HepG2 (cell line): ENCODE measurements at places on chromosomes 3 and 15. TPM values are rescaled to one million over a fixed set of nuclear protein-coding genes. Genes with fewer than 3 reads are reported as not detected.

GRCh38 chr3:1576047-1576446, 483.2 kb downstream of the CNTN6 start:
- H3K4me1 ChIP-seq: no peaks in the 10 kb centered on the region
- no peaks in the 10 kb centered on the region for H3K27me3 ChIP-seq
- DNase-seq: no peak
- H3K4me3 ChIP-seq: no peak overlapping the region
- no peaks in the 10 kb centered on the region for H3K36me3 ChIP-seq

GRCh38 chr3:177424521-177424920, 227.2 kb upstream of the TBL1XR1 start:
- H3K4me1 ChIP-seq: no peaks in the 10 kb centered on the region
- no peak overlapping the region for H3K4me3 ChIP-seq
- no peaks in the 10 kb centered on the region for H3K27me3 ChIP-seq
- no peak overlapping the region for H3K27ac ChIP-seq
- no peak for DNase-seq

DNA sequence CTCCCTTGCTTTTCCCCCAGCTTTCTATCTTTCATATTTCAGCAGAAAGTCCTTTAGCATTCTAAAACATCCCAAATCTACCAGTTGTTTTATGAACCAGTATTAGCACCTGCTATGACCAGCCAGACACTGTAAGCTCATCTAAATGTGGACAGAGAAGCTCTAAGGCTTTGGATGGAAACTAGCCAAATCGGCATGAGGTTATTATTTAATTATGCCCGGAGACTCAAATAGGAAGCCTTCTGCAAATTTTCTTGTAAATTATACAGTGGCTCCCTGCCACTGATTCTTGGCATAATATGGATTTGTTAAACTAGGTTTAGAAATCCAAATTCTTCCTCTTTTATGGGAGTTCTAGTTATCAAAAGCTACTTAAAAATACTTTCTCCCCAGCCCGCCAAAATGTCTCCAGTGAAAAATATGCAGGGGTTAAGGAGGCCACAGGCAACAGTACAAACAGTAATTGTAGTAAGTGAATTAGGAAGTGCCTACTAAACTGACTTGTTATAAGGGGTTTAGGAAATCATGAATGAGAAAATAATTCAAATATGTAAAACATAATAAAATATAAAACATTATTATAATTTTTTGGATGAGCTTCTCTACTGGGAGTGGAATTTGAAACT, 15.4 kb downstream of the MYH15 start:
- no peaks in the 10 kb centered on the region for H3K36me3 ChIP-seq
- H3K4me1 ChIP-seq: no peaks in the 10 kb centered on the region

GRCh38 chr3:131755380-131755779, 252.6 kb upstream of the MRPL3 start:
- DNase-seq: no peak
- H3K36me3 ChIP-seq: no peaks in the 10 kb centered on the region
- H3K27me3 ChIP-seq: no peaks in the 10 kb centered on the region
- no peak overlapping the region for H3K4me3 ChIP-seq
- no peaks in the 10 kb centered on the region for H3K4me1 ChIP-seq
- H3K27ac ChIP-seq: no peak overlapping the region

DNA sequence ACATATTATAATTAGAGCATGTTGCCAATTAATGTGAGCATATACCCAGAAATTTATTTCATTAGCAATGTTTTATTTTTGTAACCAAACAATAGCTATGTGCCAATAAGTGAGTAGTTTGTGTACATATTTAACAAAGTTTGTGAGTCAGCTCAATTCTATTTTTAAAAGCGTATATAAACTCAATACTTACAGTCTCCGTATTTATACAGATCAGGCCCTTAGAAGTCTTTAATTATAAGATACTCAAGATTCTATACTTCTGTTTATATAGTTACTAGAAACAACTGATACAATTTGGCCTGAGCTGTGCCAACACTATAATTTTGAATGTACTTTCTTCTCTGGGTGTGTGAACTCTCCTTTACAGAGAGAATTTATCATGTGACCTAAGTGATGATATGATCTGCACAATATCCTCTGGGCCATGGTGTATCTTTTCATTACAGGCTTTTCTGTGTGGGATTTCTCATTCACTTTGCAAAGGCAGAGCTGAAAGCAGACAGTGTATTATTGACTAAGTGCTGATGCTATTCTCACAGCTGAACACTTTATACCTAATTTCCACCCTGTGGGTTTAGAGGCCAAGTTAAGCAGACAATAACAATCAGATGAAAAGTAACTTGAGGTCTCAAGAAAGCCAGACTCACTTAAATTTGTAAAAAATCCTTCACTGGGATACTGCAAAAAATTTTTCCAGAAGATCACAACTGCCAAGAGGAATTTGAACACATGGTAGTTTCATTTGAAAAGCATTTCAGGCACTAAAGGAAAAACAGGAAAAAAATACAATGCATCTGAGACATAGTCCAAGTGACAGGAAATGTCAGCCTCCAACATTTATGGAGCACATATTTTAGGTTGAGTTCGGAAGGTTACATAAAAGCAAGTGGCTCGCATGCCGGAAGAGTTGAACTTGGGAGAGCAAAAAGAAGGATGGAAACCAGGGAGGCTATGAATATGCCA, 277.9 kb upstream of the SEMA6D start:
- no peaks in the 10 kb centered on the region for H3K36me3 ChIP-seq
- H3K27me3 ChIP-seq: no peaks in the 10 kb centered on the region
- no peak for DNase-seq
- H3K4me1 ChIP-seq: no peaks in the 10 kb centered on the region
- no peak overlapping the region for H3K27ac ChIP-seq

DNA sequence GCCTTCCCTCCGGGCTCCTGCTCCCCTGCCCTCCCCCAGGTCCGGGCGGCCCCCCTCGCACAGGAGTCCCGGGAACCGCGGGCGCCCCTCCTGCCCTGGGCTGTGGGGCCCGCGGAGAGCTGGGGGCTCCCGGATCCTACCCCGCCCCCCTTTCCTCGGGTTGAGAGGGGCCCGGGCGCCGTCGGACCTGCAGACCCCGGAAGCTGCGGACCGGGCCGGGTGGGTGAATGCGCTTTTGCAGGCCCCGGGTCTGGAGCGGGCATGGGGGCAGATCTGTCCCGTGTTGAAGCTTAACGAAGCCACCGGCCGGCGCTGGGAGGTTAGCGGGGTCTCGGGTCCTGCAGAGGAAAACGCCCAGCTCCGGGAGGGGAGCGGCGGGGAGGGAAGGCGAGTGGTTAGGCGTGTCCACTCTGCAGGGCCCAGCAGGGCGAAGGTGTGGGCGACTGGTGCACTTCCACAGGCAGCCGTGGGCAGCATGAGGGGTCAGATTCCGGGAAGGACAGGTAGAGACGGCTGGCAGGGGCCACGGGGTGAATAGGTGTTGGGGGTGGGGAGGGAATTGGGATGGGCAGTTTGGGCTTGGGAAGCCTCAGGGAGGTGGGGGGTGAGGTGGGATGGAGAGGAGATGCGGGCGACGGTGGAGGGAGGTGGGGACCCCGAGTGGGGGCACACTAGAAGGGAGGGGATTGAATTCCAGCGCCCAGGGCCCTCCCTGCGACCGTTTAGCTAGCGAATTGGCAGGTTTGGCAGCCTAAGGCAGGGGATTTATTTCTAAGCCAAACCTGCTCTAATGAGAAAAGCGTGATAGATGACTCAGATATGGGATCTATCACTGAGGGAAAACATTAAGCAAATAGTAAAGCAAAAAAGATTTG, 635 bp downstream of the CD276 start:
- H3K4me1 ChIP-seq: peaks cover 65% of the 10 kb centered on the region
- peak overlapping the region; percentile 84 for H3K27ac ChIP-seq
- H3K27me3 ChIP-seq: 0 out of 2 replicates have a peak, but pooled peaks cover 2% of the 10 kb centered on the region
- no peak for DNase-seq
- no peaks in the 10 kb centered on the region for H3K36me3 ChIP-seq

- no peak for DNase-seq
- no peak overlapping the region for H3K4me3 ChIP-seq
- H3K36me3 ChIP-seq: peaks cover 14% of the 10 kb centered on the region
- H3K27ac ChIP-seq: no peak overlapping the region
- 0 out of 2 replicates have a peak, but pooled peaks cover 4% of the 10 kb centered on the region for H3K4me1 ChIP-seq
- H3K27me3 ChIP-seq: no peaks in the 10 kb centered on the region
Measured at GRCh38 chr3:123660900-123661299, 76.0 kb upstream of the HACD2 start.

- peak; percentile 10 for DNase-seq
- no peak overlapping the region for H3K4me3 ChIP-seq
- H3K27ac ChIP-seq: no peak overlapping the region
- peaks cover 7% of the 10 kb centered on the region; the same call in 1 of the 2 replicates for H3K27me3 ChIP-seq
- peaks cover 10% of the 10 kb centered on the region for H3K4me1 ChIP-seq
Measured at GRCh38 chr3:13623101-13623654, 74.3 kb downstream of the FBLN2 start.

GRCh38 chr3:16066975-16067374, 107.5 kb upstream of the GALNT15 start:
- H3K36me3 ChIP-seq: no peaks in the 10 kb centered on the region
- DNase-seq: no peak
- H3K4me3 ChIP-seq: no peak overlapping the region
- H3K27ac ChIP-seq: no peak overlapping the region

GRCh38 chr3:120272286-120272685, 12.7 kb downstream of the GPR156 start:
- H3K27me3 ChIP-seq: peaks cover 7% of the 10 kb centered on the region; the same call in 1 of the 3 replicates
- no peaks in the 10 kb centered on the region for H3K4me1 ChIP-seq
- no peak for DNase-seq
- H3K27ac ChIP-seq: no peak overlapping the region

Gene MUC13
- total RNA-seq: 0.04 TPM in 1 of 2 replicates, not detected in the other

Gene ZNF502
- total RNA-seq: not detected in 2 replicates

Gene GCSAM
- not detected in 2 replicates for total RNA-seq
